Hippocampal formation (tissue), 2 donors: ENCODE measurements at places on chromosomes 4 and X.

GRCh38 chrX:12610079-12610478, 181.1 kb upstream of the PRPS2 start:
- DNase-seq = no peak

DNA sequence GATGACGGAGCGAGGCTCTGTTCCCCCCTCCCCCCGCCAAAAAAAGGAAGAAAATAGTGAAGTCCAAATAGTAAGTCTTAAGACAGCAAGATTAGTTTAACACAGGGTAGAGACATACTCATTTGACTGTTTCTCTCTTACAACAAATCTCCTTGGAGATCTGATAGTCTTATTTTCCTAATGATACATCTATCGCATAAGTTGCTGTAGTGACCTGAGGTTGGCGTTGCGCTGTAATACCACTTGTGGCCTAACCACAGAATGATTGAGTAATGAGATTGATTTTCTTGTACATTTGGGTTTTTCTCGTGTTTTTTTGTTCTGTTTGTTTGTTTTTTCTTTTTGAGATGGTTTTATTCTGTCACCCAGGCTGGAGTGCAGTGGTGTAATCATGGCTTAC, 27.2 kb downstream of the OCIAD1 start:
- no peak for DNase-seq

GRCh38 chr4:56860781-56861180, 39.3 kb upstream of the SPINK2 start:
- no peak for DNase-seq

DNA sequence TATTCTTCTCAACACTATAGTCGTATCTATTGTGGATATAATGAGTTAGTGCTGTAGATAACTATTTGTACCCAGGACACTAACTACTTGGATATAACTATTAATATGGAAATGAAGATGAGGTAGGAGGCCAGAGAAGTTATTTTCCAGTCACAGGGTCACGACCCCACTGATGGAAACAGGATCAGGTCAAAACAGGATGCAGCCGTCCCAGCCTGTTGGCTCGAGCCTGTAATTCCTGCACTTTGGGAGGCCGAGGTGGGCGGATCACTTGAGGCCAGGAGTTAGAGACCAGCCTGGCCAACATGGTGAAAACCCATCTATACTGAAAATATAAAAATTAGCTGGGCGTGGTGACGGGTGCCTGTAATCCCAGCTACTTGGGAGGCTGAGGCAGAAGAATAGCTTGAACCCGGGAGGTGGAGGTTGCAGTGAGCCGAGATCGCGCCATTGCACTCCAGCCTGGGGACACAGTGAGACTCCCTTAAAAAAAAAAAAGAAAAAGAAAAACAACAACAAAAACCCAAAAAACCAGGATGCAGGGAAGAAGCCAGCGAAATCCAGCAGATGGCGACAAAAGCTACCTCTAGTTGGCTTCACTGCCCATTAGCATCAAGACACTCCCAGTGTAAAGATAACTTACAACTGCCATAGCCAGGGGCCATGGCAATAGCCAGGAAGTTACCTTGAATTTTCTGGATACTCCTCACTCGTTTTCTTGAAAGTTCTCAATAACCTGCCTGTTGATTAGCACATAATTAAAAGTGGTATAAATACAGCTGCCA, 37.9 kb upstream of the NKAP start:
- DNase-seq = no peak

DNA sequence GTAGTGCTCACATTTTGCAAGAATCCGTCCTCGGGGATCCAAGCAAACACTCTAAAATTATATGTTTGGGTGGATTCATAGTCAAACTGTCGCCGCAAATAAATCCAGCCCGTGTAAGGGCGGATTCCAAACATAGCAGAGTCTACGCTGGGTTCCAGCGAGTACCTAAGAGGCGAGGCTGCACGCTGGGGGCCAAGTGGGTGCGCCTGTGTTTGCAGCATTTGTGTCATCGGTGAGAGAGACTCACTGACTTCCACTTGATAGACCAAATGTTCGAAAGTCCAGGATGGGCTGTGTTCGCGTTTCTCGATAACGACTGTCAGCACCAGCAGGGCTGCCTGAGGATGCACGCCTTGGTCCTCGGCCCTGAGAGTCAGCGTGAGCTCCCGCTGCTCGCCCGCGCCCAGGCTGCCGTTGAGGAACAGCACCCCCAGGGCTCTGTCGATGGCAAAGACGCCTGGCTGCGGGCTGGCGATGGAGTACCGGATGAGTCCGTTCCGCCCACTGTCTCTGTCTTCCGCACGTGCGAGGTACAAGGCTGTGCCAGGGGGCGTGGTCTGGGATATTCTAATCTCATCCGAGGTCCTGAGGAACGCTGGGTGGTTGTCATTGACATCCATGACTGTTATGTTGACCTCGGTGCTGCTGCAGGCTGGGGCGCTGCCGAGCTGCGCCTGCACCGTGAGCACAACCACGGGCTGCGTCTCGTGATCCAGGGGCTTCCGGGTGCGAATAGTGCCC, 158.7 kb downstream of the DCHS2 start:
- DNase-seq = no peak

DNA sequence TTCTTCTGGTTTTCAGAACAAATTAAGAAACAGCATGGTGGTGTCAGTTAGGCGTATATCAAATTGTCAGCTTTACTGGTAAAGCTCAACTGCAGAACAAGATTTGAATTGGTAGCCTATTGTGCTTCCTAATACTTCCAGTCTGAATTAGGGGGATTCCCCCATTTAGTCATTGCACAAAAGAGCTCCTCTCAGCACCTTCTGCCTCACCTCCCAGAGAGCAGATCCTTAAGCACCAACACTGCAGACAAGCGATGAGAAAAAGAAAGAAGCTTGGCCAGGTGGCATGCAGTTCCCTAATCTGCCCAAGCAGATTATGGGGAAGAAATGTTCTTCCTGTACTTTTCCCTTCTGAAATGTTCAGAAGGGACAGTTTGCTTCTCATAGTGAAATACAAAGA, 9.2 kb downstream of the MAP9 start:
- no peak for DNase-seq

DNA sequence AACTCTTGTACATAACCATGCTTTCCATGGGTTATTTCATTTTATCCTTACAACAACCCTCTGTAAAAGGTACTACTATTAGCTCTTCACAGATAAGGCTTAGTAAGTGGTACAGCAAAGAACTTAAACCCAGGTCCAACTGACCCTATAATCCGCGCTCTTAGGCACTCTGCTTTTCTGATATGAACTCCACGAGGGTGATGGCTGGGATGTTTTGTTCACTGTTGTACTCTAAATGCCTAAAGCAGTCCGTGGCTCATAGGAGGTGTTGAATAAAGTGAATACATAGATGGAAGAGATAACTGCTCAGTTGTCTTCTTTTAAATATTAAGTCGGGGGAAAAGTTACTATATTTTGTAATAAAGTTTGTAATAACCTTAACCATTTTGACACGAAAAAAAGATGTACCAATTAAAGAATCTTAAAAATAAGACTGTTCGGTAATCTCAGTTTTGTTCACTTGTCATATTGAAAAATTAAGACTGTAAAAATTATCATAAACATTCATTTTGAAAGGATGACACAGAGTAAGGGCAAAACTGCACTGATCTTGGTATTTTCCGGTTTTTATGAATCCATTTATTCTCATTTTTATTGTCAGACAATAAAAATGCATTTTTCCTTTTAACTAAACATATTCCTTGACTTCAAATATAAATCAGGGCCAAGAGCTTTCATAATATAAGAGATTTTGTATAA, 166.5 kb downstream of the FBXW7 start:
- DNase-seq = no peak

DNA sequence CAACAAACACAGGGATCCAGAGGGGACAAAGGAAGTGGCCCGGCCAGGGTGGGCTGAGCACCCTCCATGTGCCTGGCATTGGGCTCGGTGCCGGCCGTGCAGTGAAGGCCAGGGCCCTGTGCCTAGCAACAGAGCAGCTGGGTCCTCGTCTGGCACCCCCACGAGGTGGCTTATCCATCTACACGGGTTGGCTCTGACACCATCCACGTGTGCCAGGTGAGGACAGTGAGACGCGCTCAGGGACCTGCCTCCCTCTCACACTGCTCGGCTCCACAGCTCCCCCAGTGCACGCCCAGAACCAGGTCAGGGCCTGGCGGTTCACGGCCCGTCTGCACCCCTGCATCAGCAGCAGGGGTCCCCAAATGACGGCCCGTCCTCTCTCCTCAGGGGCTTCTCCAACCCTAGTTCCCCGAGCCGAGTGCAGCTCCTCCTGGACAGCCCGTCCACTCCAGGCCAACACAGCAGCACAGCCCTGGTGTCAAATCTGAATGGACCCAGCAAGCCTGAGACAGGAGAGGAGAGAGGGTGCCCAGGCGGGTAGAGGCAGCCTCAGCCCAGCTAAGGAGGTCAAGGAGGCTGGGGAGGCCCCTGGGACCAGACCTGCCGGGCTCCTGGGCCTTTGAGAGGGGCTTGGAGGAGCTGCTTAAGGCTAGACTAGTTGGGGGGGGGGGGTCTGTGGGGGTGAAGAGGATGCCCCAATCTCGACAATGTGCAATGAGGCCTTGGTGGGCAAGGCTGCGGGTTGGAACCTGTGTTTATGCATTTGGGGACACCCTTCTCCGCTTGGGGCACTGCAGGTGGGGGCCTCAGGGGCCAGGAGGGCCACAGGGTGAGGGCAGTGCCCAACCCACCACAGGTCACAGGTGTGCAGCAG, 113.6 kb downstream of the FAM53A start:
- DNase-seq = no peak

- DNase-seq = no peak
Observed at GRCh38 chrX:72254816-72255215, 16.0 kb upstream of the ERCC6L start.

GRCh38 chrX:151742311-151742710, 7.8 kb downstream of the CNGA2 start:
- DNase-seq = no peak

DNA sequence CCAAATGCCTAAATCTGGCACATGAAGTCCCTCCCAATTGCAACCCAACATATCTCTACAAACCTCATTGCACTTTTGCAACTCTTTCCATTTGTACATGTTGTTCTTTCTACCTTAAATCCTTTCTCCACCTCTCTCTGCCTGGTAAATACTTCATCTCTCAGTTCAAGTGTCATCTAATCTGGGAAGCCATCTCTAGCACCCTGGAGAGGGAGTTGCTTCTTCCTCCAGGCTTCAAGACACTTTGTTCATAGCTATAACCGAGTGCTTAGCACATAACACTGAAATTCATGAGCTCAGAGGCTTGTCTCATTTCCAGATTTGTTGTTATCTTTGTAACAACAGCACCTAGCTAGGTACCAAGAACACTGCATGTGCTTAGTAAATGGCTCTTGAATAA, 114.8 kb upstream of the NAP1L5 start:
- DNase-seq = no peak

DNA sequence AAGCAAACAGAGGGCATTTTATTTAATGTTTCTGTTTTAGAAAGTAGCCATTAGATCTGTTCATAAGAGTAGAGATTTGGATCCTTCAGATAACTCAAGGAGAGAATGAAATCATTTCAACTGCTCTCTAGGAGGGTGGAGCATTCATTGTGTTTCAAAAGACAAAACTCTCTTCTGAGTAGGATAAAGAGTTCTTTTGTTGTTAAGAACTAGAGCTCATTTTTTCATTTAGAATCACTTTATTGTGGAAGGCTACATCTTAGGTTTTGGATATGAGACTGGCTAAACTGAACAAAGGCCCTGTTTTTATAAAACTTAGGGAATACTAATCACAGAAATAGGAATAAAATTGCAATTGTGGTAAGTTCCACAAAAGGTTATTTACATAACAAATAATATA, 193.9 kb upstream of the PCDH10 start:
- peak; percentile 86 for DNase-seq

- DNase-seq = peak; percentile 48
Observed at GRCh38 chr4:175944126-175944910, 121.3 kb upstream of the WDR17 start.

- DNase-seq = no peak
Observed at GRCh38 chr4:53421791-53422190, 44.4 kb downstream of the FIP1L1 start.
